ENCODE measurements at places on chromosomes 4 and X.

- no peak for DNase-seq
These were observed 30.1 kb downstream of the SPATA18 start for GRCh38 chr4:52081216-52081615.

DNA sequence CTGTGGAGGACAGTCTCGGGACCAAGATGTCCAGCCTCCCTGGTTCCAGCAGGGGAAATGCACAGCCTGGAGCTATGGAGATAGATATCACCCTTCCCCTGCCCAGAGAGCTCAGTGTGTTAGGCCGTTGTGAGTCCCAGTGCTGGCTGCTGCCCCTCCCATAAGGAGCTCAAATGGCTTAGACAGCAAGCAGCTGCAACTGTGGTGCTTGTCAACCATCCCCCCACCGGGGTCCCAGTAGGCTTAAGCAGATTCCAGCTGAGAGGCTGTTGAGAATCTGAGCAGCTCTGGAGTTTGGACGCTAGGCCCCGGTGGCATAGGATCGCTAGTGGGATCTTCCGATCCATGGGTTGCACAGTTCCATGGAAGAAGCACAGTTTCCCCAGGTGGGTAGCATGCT, 181.8 kb upstream of the POF1B start:
- DNase-seq: no peak

DNA sequence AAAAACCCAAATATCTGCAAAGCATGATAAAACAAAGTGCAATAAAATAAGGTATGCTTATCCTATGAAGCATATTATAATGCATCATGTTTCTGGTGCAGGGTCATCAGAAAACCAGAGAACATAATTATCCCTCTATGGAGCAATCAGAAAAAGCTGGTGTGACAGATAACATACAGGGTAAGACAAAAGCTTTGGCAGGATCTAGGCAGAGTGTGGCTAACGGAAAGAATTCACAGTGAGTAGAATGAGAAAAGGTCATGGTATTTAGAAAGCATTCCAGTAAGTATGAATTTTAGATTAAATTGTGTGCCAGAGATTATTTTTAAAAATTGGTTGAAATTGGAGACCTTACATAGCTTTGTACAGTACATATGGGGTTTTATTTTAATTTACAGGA, 29.0 kb upstream of the UGT2B4 start:
- peak; percentile 70 for DNase-seq

- peak; percentile 63 for DNase-seq
These were observed 122.5 kb downstream of the PTTG2 start for GRCh38 chr4:38082424-38083385.

DNA sequence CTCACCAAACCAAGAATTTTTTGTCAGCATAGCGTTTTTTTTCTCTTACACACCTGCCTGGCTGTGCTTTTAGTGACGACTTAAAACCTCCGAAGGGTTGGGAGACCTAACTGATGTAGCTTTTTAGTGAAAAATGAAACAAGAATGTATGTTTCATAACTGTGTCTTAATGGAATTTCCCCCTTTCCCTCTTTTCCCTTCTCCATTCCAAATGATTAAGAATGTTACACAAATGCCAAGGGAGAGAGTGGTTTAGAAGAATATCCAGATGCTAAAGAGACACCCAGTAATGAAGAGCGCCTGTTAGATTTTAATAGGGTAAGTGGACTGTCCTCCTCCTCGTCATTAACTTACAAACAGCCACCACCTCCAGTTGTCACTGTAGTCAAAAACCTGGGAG, 33.2 kb upstream of the TBC1D14 start:
- peak; percentile 36 for DNase-seq

GRCh38 chrX:97155816-97156215, 272.1 kb downstream of the RPA4 start:
- DNase-seq: peak; percentile 16

Data from cardiac muscle cell (in vitro differentiated cells and primary cell).